Glutamatergic neuron (in vitro differentiated cells): ENCODE measurements at places on chromosomes 1 and 21. TPM values are rescaled to one million over a fixed set of nuclear protein-coding genes. Genes with fewer than 3 reads are reported as not detected.
A peak's percentile ranks its signal among the peaks of the same experiment; 100 is the strongest.

GRCh38 chr1:220121791-220122530 lies 28.0 kb downstream of the IARS2 start:
- no peak overlapping the region for H3K4me3 ChIP-seq
- H3K27ac ChIP-seq: no peak overlapping the region
- H3K27me3 ChIP-seq: no peaks in the 10 kb centered on the region
- no peak for DNase-seq

Gene APOBEC4
- total RNA-seq: not detected

Gene CACNA1S
- 0.07 TPM for total RNA-seq

DNA sequence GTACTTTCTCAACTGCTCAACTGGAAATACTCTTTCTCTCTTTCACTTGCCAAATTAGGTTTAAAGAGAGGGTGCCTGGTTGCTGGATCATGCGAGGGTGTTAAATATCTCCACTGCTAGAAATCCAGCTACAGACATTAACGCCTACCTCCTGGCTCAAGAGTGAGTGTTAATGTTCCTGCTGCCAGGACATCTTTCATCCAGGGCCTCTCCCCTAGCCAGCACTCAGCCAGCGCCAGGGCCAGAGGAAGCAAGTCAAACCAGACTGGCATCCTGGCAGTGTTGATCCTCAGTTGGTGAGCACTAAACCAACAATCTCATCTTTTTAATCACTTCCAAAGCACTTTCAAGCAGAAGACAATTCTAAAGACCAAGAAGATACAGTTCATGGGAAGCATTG lies 92.9 kb upstream of the BARHL2 start:
- H3K4me3 ChIP-seq: no peak overlapping the region
- no peak overlapping the region for H3K27ac ChIP-seq
- no peaks in the 10 kb centered on the region for H3K27me3 ChIP-seq
- peaks cover 6% of the 10 kb centered on the region for H3K36me3 ChIP-seq
- no peaks in the 10 kb centered on the region for H3K4me1 ChIP-seq

Gene TNFRSF18
- total RNA-seq: 3.0 TPM

DNA sequence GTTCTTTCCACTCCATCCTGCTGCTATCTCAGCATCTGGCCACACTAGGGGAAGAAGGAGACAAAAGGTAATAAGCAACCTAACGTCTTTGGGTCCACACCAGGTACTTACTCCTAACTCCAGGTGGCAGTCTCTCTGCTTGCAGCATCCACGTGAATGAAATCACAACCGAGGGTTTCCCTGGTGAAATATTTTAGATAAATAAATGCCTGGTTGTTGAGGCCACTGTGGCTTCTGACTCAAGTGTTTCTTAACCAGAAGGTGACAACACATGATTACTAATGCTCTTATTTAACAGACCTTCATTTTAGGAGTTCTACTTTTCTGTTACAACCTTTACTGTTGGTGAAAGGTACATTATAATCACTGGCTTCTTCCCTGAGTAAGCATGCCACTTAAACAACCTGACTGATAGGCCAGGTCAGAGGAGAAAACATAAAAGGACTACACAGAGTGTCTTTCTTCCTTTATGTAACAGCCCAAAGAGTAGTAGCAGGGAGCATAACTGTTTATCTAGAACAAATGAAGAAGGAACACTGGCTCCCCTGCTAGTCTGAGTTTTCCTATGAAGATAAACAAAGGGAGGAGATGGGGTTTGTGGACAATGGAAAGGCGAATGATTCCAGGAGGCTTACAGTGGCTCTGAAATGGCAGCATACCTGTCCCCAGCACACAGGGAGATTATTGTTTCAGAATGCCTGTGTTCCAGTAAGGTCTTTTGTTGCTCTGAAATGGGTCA lies 59.9 kb downstream of the SYT6 start:
- no peak overlapping the region for H3K27ac ChIP-seq
- H3K27me3 ChIP-seq: peaks cover 9% of the 10 kb centered on the region
- H3K36me3 ChIP-seq: peaks cover 5% of the 10 kb centered on the region
- no peak overlapping the region for H3K4me3 ChIP-seq

- H3K36me3 ChIP-seq: no peaks in the 10 kb centered on the region
- H3K4me1 ChIP-seq: peaks cover 2% of the 10 kb centered on the region
- H3K4me3 ChIP-seq: no peak overlapping the region
- H3K27ac ChIP-seq: no peak overlapping the region
These were observed 20.4 kb upstream of the HPDL start for GRCh38 chr1:45306319-45306718.

Gene LRRC38
- not detected for total RNA-seq

DNA sequence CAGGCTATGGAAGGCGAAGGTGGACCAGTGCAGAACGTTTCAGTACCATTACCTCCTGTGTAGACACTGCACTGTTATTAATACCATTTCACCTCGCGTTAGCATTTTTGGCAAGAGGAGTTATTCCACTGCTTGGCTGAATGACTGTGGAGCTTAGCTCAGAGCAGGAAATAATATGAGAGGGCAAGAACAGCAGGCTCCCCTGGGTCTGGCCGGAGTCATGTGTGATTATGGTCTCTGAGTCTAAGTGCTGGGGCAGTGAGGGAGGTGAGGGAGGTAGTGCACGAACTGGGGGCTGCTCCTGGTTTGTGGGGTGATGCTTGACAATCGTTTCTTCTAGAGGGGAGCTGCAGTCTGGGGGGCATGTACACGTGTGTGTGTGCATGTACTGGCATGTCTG lies 82.9 kb downstream of the MDM4 start:
- no peak overlapping the region for H3K27ac ChIP-seq
- no peak for DNase-seq
- peaks cover 24% of the 10 kb centered on the region for H3K4me1 ChIP-seq
- H3K4me3 ChIP-seq: no peak overlapping the region
- H3K27me3 ChIP-seq: no peaks in the 10 kb centered on the region

DNA sequence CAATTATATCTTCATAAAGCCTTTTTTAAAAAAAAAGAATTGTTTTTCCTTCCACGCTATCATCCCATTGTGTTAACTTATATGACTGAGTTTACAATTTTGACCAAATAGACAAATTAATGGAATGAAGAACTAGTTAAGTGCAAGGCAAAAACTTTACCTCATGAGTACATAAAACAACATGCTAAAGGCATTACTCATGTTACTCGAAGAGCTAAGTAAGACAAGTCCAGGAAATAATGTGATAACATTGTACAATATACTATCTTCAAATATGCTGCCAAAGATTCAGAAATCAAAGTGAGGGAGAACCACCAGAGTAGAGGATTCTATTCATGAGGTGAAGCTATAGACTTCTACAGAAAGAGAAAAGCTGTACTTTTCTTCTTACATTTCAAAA lies 24.2 kb upstream of the DYNLT5 start:
- H3K36me3 ChIP-seq: no peaks in the 10 kb centered on the region
- DNase-seq: no peak
- H3K27me3 ChIP-seq: peaks cover 2% of the 10 kb centered on the region
- H3K4me1 ChIP-seq: no peaks in the 10 kb centered on the region
- H3K27ac ChIP-seq: no peak overlapping the region

DNA sequence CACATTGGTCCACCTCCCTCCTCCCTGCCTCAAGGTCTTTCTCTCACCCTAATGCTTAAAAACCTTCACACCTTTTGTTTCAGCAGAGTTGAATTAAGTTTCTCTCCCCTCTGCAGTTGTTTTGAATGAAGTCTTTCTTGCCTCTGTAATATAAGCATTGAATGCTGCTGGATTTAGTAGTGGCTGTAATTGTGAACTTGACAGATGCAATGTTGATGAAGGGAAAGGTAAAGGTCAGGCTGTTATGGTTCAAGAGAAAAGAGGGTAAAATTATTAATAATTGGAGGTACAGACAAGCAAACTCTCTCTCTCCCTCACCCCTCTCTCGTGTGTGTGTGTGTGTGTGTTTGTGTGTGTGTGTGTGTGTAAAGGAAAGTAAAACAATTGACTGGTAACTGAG lies 509.8 kb downstream of the AMY1C start:
- DNase-seq: no peak
- H3K27me3 ChIP-seq: no peaks in the 10 kb centered on the region
- no peak overlapping the region for H3K4me3 ChIP-seq
- no peaks in the 10 kb centered on the region for H3K4me1 ChIP-seq

Gene TPTE
- not detected for total RNA-seq

DNA sequence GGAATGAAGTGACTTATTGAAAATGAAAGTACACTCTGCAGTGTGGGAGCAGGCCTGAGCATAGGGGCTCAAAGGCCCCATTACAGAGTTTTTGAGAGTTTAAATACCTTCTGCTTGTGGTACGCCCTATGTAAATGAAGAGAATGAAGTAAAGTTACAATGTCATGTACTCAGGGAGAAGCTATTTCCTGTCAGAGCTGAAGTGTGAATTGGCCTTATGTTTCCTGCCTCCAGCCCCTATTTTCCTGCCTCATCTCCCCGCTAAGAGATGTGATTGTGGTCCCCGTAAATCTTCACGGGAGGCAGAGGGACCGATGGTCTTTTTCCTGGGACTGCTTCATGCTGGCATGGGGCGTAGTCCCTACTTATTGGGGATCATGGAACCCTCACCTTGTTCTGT lies 2.5 kb upstream of the ZNF683 start:
- H3K4me1 ChIP-seq: no peaks in the 10 kb centered on the region
- peaks cover 8% of the 10 kb centered on the region for H3K27me3 ChIP-seq

Gene TAS1R3
- total RNA-seq: 1.3 TPM

DNA sequence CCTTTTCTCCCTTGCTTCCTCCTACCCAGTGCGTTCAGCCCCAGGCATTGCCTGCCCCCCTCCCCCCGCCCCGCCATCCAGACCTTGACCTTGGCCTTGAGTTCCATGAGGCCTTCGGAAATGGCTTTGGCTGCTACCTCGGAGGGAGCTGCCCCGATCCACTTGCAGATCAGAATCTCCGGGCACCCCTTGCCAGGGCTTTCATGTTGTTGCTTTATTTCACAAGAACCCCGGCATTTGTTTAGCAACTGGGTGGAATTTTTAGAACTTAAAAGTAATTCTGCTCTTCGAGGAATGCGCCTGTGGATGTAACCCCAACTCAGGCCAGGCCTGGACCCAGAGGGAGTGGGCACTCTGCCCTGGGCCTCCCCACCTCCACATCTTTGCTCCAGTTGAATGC lies 154.1 kb upstream of the TMEM51 start:
- H3K4me3 ChIP-seq: no peak overlapping the region
- H3K27me3 ChIP-seq: peaks cover 8% of the 10 kb centered on the region
- no peak overlapping the region for H3K27ac ChIP-seq
- no peaks in the 10 kb centered on the region for H3K36me3 ChIP-seq
- DNase-seq: no peak

Gene NR1I3
- total RNA-seq: not detected

DNA sequence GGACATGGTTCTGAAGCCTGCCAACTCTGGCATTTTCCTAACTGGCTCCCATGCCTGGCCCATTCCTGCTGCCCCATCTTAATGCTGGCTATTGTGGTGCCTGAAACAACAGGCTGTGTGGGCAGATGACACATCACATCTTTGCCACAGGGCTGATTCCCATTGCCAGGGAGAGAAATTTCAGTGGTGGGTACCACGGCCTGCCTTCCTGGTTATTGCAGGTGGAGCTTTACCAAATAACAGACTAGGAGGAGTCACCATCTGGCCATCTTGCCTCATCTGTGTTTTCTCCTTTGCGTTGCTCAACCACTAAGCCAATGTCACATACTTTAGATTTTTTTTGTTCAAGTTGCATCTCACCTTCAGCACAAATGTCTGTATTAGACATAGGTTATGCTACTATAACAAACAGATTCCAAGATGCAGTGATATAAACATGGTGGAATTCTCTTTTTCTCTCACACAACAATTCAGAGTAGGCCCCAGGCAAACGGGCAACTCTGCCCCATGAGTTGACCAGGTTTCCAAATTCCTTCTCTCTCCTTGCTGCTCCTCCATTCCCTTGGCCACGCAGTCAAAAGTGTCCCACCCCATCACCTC lies 14.1 kb downstream of the CDA start:
- no peak overlapping the region for H3K4me3 ChIP-seq
- H3K36me3 ChIP-seq: no peaks in the 10 kb centered on the region
- no peaks in the 10 kb centered on the region for H3K4me1 ChIP-seq
- no peaks in the 10 kb centered on the region for H3K27me3 ChIP-seq

Gene SHISA4
- 2.9 TPM for total RNA-seq

Gene CR1L
- total RNA-seq: not detected

DNA sequence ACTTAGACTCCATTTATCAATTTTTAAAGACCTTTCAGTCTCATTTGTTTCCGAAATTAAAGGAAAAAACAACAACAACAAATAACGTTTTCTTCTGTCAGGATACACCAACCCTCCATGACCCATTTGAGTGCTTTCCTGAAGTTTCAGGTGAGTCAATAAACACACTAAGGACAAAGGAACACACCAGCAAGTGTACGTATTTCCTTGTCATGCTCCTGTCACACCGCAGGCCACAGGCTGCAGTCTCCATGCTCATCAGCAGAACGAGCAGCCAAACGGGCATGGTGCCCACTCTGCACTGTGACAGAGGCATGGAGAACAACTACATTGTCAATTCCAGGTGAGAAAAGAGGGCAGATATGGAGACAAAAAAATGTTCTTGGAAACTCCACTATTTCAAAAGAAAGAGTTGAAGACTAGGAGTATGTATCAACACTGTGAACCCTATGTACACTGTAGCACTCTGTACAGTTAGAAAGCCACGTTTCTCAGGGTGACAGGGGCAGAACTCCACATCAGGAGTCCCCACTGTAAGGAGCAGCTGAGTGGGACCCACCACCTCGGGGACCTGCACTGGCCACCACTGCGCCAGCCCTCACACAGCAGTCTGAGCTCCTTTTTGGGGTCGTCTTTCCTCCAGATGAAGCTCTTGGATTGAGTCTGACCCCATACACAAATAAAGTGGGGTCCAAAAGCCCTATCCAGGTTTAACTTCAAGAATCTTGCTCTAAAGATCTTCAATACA lies 2.6 kb downstream of the PTTG1IP start:
- H3K36me3 ChIP-seq: no peaks in the 10 kb centered on the region
- peak overlapping the region; percentile 99 for H3K4me3 ChIP-seq
- peak overlapping the region; percentile 78 for H3K27ac ChIP-seq
- peaks cover 55% of the 10 kb centered on the region for H3K4me1 ChIP-seq
- no peak for DNase-seq

DNA sequence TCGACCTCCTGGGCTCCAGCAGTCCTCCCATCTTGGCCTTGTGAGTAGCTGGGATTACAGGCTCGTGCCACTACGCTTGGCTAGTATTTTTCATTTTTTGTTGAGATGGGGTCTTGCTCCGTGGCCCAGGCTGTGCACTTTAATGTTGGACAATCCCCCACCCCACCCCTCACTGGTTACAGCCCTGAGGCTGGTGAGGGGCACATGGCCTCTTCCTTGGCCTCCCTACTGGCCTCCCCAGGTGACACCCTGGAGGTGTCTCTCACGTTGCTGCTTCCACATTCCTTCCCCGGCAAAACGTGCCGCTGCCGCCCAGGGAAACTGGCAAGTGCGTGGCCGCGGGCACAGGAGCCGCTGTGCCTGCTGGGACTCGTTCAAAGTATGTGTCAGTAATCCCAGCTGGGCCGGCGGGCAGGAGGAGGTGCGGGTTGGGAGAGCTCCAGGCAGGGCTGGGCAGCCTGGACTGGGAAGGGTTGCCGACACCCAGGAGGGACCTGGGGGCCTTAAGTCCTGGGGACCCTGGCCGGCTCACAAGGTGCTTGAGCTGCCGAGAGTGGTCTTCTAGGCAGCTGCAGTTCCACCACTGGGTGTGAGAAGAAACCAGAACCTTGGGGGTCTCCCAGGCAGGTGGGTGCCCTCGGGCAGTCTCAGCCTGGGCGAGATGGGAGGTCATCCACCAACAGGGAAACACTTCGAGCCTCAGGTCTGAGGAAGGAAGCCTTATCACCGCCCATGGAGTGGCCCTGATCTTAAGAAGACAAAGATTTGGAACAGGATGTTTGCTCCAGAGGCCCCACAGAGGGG lies 6.5 kb downstream of the WNT3A start:
- DNase-seq: no peak
- H3K4me1 ChIP-seq: no peaks in the 10 kb centered on the region
- peaks cover 19% of the 10 kb centered on the region for H3K27me3 ChIP-seq
- H3K27ac ChIP-seq: no peak overlapping the region
- no peaks in the 10 kb centered on the region for H3K36me3 ChIP-seq
- H3K4me3 ChIP-seq: no peak overlapping the region

Gene ZNF648
- total RNA-seq: not detected

- peaks cover 19% of the 10 kb centered on the region for H3K4me1 ChIP-seq
- no peaks in the 10 kb centered on the region for H3K36me3 ChIP-seq
These were observed 1.5 kb downstream of the KNCN start for GRCh38 chr1:46549697-46550681.
